ENCODE measurements at places on chromosomes 13 and 19.
A peak's percentile ranks its signal among the peaks of the same experiment; 100 is the strongest.

- H3K4me1 ChIP-seq = no peaks in the 10 kb centered on the region
- no peak overlapping the region for H3K4me3 ChIP-seq
- H3K36me3 ChIP-seq = peaks cover 18% of the 10 kb centered on the region
- H3K27ac ChIP-seq = no peak overlapping the region
Observed at GRCh38 chr19:42352301-42353259, 27.1 kb downstream of the MEGF8 start.

DNA sequence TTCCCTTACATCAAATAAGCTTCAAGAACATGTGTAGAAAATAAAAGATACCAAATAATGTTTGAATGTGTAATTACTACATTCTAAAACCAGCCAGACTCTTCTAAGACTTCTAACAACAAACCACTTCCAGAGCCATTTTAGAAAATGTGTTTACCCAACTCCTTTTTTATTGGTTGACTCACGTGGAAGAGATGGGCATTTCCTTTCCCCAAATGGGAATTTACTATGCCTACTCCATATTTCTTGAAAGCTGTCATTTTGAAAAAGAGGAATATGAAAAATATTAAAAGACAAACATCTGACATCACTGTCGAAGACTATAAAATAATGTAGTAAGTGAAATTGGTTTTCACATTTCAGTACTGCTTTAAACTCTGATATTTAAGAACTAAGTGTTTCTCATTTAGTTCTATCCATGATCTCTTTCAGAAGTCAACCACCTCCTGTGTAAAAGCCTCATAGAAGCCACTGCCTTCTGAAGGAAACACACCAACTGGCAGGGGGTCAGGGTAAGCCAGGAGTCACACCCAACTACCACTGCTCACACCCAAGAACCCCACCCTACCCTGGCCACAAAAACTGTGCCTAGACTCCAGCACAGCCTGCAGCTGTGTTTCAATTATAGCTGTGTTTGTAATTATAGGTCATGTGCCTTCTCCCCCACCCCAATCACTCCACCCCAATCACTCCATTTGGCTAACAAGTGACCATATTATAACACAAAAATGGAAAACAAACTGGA lies 86.8 kb downstream of the UBL3 start:
- no peak overlapping the region for H3K4me3 ChIP-seq
- no peaks in the 10 kb centered on the region for H3K27me3 ChIP-seq
- no peak for DNase-seq
- H3K36me3 ChIP-seq = peaks cover 26% of the 10 kb centered on the region
- no peaks in the 10 kb centered on the region for H3K4me1 ChIP-seq

DNA sequence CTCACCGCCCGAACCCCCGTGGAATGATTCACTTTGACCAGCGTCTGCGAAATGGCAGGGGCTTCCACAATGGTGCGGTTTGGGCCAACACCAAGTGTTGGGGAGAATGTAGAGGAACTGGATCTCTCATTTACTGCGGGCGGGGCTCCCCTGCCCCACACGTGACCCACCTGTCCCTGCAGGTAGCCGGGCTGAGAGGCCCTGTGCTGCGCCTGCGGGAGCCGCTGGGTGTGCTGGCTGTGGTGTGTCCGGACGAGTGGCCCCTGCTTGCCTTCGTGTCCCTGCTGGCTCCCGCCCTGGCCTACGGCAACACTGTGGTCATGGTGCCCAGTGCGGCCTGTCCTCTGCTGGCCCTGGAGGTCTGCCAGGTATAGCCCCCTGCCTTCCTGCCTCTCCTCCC lies 5.8 kb upstream of the FLT3LG start:
- no peaks in the 10 kb centered on the region for H3K4me1 ChIP-seq
- H3K27me3 ChIP-seq = no peaks in the 10 kb centered on the region
- no peak overlapping the region for H3K27ac ChIP-seq
- H3K4me3 ChIP-seq = no peak overlapping the region
- DNase-seq = no peak

- DNase-seq = peak; percentile 67
- no peaks in the 10 kb centered on the region for H3K27me3 ChIP-seq
- H3K4me3 ChIP-seq = no peak overlapping the region
- H3K27ac ChIP-seq = no peak overlapping the region
- no peaks in the 10 kb centered on the region for H3K36me3 ChIP-seq
- H3K4me1 ChIP-seq = no peaks in the 10 kb centered on the region
Observed at GRCh38 chr19:30733826-30734550, 361.8 kb downstream of the ZNF536 start.

- no peaks in the 10 kb centered on the region for H3K27me3 ChIP-seq
- no peak overlapping the region for H3K4me3 ChIP-seq
- peaks cover 12% of the 10 kb centered on the region for H3K4me1 ChIP-seq
- no peak overlapping the region for H3K27ac ChIP-seq
- DNase-seq = no peak
- no peaks in the 10 kb centered on the region for H3K36me3 ChIP-seq
Observed at GRCh38 chr13:101996954-101997353, 404.9 kb downstream of the FGF14 start.

DNA sequence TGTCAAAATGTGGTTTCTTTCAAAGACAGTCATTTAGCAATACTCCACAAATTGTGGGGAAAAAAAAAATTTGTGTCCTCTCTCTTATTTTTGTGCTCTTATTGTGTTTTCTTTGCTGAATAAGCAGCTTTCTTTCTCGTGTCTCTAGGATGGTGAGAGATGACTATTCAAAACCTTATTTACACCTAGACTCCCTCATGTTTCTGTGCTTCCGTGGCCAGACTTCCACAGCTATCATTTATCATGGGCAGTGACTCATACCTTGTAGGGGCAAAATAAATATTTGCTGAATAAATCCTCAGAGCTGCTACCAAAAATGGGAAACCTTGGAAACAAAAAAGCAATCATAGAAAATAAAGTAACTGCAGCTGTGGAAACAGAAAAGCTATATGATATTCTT lies 204.9 kb upstream of the MIR17HG start:
- no peak overlapping the region for H3K4me3 ChIP-seq
- H3K27ac ChIP-seq = peak overlapping the region; percentile 40
- H3K36me3 ChIP-seq = no peaks in the 10 kb centered on the region
- no peaks in the 10 kb centered on the region for H3K4me1 ChIP-seq

DNA sequence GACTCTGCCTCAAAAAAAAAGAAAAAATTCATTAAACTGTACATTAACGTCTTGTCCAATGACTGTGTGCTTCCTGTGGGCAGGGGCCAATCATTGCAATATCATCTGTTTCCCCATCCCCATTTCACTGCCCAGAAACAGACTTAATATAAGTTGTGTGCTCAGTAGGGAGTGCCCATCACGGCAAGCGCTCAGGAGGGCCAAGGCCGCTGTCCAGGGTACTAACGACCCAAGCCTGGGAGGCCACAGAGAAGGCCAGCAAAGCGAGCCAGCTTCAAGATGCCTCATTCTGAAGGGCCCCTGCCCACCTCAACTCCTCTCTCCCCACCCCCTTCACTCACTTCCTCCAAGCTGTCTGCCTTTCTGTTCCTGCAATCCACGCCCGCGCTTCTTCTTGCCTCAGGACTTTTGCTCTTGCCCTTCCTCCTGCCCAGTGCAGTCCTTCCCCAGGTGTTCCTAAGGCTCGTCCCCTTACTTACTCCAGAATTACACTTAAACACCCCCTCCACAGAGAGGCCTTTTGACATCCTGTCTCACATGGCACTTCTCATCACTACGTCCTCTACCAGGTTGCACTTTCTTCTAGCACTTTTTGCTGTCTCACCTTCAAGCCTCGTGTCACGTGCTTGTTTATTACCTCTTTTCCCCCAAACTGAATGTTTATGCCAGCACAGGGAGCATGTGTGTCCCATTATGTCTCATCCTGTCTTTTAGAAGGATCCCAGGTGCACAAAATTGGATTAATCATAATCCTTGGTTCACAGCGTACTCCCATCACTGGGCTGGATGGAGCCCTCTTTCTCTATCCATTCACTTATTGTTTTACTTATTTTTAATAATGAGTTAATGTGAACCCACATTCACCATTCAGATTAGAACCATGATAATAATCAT lies 11.3 kb upstream of the POU2F2 start:
- DNase-seq = no peak
- H3K4me3 ChIP-seq = no peak overlapping the region

DNA sequence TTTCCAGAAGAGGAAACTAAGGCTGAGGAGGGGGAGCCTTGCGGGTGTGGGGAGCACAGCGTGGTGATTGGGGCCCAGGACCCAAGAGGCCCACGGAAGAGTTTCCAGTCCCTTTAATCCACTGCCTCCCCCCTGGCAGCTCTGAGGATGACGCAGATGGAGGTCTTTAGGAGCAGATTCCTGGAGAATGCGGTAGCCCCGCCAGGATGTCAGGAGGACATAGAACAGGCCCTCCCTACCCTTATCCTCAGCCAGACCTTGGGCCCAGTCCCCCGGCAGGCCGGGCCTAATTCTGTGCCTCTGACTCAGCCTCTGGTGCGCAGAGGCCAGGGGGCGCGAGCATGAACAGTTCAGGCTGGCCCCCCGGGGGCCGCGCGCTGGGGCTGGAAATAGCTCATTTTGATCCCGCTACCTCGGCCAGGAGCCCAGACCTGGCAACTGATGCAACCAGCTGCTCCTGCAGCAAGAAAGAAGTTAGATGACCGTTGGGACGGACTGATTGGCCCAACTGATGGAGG lies 461 bp upstream of the HSPB6 start:
- H3K4me1 ChIP-seq = peaks cover 19% of the 10 kb centered on the region
- peak; percentile 70 for DNase-seq
- H3K27me3 ChIP-seq = no peaks in the 10 kb centered on the region
- H3K27ac ChIP-seq = peak overlapping the region; percentile 93
- H3K36me3 ChIP-seq = peaks cover 28% of the 10 kb centered on the region

DNA sequence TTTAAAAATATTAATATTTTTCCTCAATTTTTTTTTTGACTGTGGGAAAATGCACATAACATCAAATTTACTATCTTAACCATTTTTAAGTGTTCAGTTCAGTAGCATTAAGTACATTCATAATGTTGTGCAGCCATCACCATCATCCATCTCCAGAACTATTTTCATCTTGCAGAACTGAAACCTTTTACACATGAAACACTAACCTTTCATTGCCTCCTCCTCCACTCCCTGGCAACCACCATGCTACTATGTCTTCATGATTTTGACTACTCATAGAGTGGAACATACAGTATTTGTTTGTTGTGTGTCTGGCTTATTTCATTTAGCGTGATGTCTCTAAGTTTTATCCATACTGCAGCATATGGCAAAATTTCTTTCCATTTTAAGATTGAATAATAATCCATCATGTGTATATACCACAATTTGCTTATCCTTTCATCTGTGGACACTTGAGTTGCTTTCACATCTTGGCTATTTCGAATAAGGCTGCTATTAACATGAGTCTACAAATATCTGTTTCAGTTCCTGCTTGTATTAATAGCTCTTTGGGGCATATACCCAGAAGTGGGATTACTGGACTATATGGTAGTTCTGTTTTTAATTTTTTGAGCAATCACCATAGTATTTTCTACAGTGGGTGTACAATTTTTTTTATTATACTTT lies 376.4 kb downstream of the MTUS2 start:
- H3K4me3 ChIP-seq = no peak overlapping the region
- no peaks in the 10 kb centered on the region for H3K36me3 ChIP-seq
- H3K4me1 ChIP-seq = no peaks in the 10 kb centered on the region
- DNase-seq = no peak
- no peaks in the 10 kb centered on the region for H3K27me3 ChIP-seq

GRCh38 chr19:50492303-50493052 lies 15.8 kb upstream of the GARIN5A start:
- H3K4me1 ChIP-seq = no peaks in the 10 kb centered on the region
- DNase-seq = peak; percentile 53
- no peak overlapping the region for H3K4me3 ChIP-seq
- H3K27me3 ChIP-seq = peaks cover 5% of the 10 kb centered on the region
- H3K36me3 ChIP-seq = no peaks in the 10 kb centered on the region

DNA sequence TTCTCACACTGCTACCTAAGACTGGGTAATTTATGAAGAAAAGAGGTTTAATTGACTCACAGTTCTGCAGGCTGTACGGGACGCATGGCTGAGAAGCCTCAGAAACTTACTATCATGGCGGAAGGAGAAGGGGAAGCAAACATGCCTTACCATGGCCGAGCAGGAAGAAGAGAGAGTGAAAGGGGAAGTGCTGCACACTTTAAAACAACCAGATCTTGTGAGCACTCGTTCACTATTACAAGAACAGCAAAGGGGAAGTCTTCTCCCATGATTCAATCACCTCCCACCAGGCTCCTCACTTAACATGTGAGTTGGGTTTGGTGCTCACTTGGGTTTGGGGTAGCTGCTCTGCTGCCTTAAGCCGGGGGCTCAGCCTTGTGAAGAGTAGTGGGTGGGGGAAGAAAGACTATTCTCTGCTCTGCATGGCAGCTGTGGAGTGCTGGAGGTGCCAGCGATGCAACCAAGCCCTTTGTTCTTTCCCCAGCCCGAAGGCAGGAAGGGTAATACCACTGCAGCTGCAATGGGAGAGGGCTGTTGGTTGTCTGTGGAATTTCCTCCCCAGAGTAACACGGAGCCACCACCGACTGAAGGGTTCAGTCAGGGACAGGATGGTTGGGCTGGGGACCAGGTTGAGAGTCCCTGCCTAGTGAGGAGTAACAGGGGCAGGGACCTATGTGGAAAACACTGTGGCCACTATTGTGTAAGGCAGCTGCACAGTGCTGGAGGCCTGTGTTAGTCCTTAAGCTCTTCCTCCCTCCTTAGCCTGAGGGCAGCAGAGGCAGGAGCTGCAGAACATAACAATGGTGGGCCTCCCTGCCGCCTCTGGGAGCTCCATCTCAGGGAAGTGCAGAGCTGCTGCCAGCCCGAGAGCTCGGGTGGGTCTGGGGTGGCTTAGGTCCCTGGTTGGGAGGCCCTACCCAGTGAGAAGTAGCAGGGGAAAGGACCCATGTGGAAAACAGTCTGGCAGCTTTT lies 1262.5 kb downstream of the EFNB2 start:
- no peak for DNase-seq
- no peaks in the 10 kb centered on the region for H3K36me3 ChIP-seq
- H3K4me1 ChIP-seq = peaks cover 18% of the 10 kb centered on the region
- H3K4me3 ChIP-seq = no peak overlapping the region
- no peaks in the 10 kb centered on the region for H3K27me3 ChIP-seq

DNA sequence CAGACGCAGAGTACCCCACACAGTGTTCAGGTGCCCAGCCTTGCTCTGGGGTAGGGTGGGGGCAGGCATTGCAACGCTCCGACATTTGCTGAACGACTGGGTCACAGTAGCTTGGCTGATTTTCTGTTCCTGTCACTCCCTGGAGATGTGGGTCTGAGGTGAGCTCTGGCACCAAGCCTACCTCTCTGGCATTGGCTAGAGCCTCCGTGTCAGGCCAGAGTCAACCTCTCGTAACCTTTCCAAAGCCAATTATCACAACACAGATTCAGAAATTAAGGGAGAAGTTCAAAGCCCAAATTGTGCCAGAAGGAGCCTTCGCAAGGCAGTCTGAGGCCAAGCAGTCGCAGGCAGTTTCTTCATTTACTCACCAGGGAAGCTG lies 117.2 kb downstream of the IRS2 start:
- H3K4me1 ChIP-seq = peaks cover 50% of the 10 kb centered on the region
- H3K36me3 ChIP-seq = no peaks in the 10 kb centered on the region
- DNase-seq = no peak
- H3K4me3 ChIP-seq = no peak overlapping the region

GRCh38 chr13:109744512-109745051 lies 41.8 kb downstream of the IRS2 start:
- H3K4me3 ChIP-seq = peak overlapping the region; percentile 24
- peaks cover 12% of the 10 kb centered on the region for H3K4me1 ChIP-seq
- peak overlapping the region; percentile 98 for H3K27ac ChIP-seq
- no peaks in the 10 kb centered on the region for H3K36me3 ChIP-seq

- no peak overlapping the region for H3K27ac ChIP-seq
- no peak overlapping the region for H3K4me3 ChIP-seq
- no peak for DNase-seq
- H3K36me3 ChIP-seq = no peaks in the 10 kb centered on the region
- no peaks in the 10 kb centered on the region for H3K4me1 ChIP-seq
Observed at GRCh38 chr13:24279327-24280110, 29.9 kb upstream of the C1QTNF9 start.

- no peaks in the 10 kb centered on the region for H3K36me3 ChIP-seq
- DNase-seq = no peak
- no peaks in the 10 kb centered on the region for H3K27me3 ChIP-seq
- H3K27ac ChIP-seq = no peak overlapping the region
- no peak overlapping the region for H3K4me3 ChIP-seq
Observed at GRCh38 chr13:80477661-80478443, 136.9 kb upstream of the SPRY2 start.

Measured in SK-N-SH (cell line).